ENCODE measurements at places on chromosomes 7 and 10. TPM values are rescaled to one million over a fixed set of nuclear protein-coding genes. Genes with fewer than 3 reads are reported as not detected.

Gene GPER1
- total RNA-seq: 0.28 TPM

Gene CDHR1
- not detected for total RNA-seq

Gene GIMAP1
- total RNA-seq: not detected

Gene MMRN2
- 1.5 TPM for total RNA-seq

Gene DRGX
- total RNA-seq: not detected

Gene FAM25C
- total RNA-seq: not detected

Gene SMO
- total RNA-seq: not detected

Gene TYW1B
- total RNA-seq: 0.93 TPM

Gene NPY4R
- not detected for total RNA-seq

Gene INA
- total RNA-seq: not detected

Gene FAM131B
- total RNA-seq: 0.25 TPM

Gene EBLN1
- total RNA-seq: not detected

Gene EVX1
- not detected for total RNA-seq

Gene ZFYVE27
- total RNA-seq: 25.7 TPM

Gene IL2RA
- not detected for total RNA-seq

Gene LMTK2
- total RNA-seq: 21.6 TPM

Gene ACSM6
- total RNA-seq: not detected

Gene MALRD1
- total RNA-seq: not detected

Gene MYH16
- not detected for total RNA-seq

Gene CABCOCO1
- not detected for total RNA-seq

Gene ETV1
- 5.9 TPM for total RNA-seq

Gene MEIG1
- total RNA-seq: not detected

Gene SRGN
- total RNA-seq: 2.3 TPM

Gene RTKN2
- 1.6 TPM for total RNA-seq

Gene TAS2R41
- not detected for total RNA-seq

Gene DLG5
- total RNA-seq: 127 TPM

Gene CACNA2D1
- not detected for total RNA-seq

Gene SVIL
- total RNA-seq: 43.3 TPM

Gene NKX6-2
- total RNA-seq: not detected

Gene CRPPA
- 1.1 TPM for total RNA-seq

Gene CPN1
- total RNA-seq: not detected

Gene BTBD16
- total RNA-seq: not detected
